ENCODE measurements at places on chromosomes 2 and 18.

DNA sequence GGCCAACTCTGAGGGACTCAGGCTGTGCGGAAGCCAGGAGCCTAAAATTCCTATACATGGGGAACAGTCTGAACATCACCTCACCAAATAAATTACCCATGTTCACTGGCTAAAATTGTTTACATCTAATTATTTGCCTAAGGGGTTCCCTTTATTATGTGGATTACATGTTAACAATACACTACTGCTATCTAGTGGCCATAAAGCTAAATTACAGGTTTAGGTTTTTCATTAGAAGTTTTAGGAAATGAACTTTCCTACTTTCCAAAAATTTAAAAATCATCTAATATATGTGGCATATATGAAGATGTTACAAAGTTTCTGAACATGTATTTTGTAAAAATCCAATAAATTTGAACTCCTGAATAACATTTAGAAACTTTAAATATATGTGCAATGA, 40.3 kb downstream of the PLA2R1 start:
- DNase-seq, result no peak

DNA sequence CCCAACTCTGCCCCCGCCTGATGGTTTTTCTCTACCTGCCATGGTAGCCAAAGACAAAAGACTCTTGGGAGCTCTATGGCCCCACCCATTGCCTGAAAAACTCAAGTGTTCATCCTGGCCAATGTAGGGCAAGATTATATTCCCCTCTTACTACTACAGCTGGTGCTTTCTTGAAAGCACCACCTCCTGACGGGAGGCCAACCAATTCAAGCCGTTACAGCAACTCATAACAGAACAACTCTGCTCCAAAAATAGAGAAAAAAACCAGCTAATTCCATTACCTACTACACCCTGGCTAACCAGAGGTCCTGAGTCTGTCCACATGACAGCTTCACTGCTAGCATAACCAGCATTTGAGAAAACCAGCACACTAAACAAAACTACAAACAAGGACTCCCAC, 127.5 kb upstream of the GAREM1 start:
- DNase-seq, result no peak

- DNase-seq, result no peak
Observed at GRCh38 chr2:32902174-32902573, 44.6 kb upstream of the LTBP1 start.

DNA sequence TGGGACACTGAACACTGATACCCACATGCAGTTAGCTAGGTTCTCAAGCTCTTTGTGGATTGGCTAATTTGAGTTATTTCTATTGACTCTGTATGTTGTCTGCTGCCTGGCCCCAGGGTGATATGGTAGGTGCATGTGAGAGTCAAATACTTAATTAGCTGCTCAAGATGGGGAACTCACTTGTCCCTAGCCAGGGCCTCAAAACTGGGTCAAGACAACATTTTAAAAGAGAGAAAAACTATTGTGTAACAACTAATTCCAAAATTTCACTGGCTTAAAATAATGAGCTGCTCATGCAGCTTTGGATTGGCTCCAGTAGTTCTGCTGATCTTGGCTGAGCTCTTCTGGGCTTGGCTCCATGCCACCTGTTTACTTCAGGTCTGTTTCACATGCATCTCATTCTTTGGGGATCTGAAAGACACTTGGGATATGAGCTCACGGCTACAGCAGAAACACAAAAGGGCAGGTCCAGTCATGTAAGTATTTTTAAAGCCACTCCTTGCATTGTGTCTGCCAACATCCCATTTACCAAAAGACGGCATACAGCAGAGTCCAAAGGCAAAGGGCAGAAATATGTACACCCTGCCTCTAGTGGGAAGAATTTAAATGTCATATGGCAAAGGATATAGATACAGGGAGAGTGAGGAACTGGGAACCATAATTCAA, 716.8 kb downstream of the SUCLG1 start:
- DNase-seq, result no peak

- no peak for DNase-seq
Observed at GRCh38 chr2:9714630-9715214, 83.9 kb upstream of the YWHAQ start.

DNA sequence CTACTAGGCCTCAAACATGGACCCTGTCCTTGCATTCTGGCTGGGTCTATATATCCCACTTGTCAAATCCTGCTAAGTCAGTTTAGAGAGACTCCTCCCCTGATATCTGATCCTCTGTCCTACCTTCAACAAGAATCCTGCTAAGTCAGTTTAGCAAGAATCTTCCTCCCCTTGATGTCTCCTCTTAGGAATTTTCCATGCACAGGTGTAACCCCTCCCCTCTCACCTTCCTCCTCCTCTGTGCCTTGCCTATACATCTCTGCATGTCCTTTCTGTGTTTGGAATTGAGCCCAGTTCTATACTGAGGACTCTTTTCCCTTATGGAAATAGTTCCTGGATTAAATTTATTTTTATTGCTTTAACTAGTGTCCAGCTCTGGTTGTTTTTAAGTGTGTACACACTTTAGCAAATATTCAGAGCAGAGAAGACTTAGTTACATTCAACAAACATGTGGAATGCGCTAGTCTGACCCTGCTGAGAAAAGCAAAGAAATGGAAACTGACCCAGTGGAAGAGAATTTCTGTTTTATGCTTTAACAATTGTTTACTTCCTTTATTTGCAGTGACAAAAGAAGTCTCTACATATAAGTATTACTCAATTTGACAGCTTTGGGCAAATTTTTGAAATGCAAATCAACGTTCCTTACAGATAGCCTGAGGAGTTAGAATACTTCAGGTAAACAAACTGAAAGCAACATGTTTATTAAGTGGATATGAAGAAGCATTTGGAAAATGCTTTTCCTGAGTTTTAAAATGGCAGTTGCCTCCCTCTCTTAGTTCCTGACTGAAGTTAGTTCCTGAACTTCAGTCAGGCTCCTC, 80.6 kb downstream of the RIT2 start:
- no peak for DNase-seq

- no peak for DNase-seq
Observed at GRCh38 chr2:191363267-191363666, 118.1 kb downstream of the MYO1B start.

DNA sequence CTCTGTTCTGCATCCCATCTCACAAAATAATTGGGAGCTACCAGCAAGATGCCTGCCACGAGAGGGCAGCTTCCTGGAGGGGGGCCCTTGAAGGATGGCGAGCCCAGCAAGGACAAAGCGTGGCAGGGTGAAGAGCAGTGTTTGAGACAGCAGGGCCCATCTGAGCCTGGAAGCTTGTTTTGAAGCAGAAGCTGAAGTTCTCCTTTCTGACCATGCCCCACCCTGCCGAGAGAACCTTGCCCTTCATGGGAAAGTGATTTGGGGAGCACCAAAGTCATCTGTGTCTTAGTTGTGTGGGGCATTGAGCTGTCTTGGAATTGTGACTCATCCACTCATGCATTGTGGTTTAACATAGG, 216.3 kb downstream of the BCL11A start:
- DNase-seq, result no peak

GRCh38 chr2:17355608-17356329, 162.5 kb downstream of the RAD51AP2 start:
- peak; percentile 84 for DNase-seq

GRCh38 chr2:168705534-168706470, 96.6 kb upstream of the NOSTRIN start:
- DNase-seq, result no peak

DNA sequence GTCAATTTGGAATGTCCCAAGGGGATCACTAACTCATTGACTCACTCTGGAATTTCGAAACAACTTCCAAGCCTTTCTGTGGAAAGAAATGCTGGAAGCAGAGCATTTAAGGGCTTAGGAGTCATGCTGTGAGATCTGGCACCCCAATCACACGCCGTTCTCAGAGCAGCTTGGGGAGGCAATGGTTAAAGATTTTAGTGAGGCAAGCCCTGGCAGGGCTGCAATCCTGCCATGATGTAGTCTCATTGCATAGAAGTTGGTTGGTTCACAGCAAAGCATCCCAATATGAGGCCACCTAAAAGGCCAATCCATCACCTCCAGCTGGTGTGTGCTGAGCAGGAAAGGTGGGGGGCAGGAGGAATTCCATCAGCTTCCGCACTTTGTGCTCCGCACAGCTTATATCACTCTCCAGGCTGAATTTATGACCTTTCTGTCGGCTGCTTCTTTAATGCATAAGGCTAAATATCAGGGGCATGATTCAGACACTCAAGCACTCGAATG, 1043.9 kb upstream of the POU3F3 start:
- DNase-seq, result no peak

- DNase-seq, result no peak
Observed at GRCh38 chr18:46621871-46622270, 35.1 kb downstream of the LOXHD1 start.

DNA sequence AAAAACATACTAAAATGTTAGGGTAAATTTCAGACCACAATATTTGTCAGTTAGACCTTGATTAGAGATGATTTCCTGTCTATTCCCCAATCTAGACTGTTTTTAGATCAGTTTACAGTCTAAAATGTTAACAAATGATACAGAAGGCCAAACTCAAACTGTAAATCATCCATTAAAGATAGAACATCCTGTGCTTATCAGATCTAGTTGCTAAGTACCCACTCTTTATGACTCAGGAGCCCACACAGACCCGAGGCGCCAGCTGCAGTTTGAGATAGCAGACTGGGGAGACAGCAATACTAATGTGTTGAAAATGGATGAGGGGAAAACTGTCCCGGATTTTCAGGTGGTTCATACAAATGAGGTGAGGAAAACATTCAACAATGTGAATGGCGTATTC, 113.3 kb downstream of the SCG2 start:
- peak; percentile 89 for DNase-seq

- no peak for DNase-seq
Observed at GRCh38 chr2:10471955-10472354, 23.8 kb upstream of the ODC1 start.

- DNase-seq, result no peak
Observed at GRCh38 chr2:126838716-126838985, 60.0 kb upstream of the TEX51 start.

DNA sequence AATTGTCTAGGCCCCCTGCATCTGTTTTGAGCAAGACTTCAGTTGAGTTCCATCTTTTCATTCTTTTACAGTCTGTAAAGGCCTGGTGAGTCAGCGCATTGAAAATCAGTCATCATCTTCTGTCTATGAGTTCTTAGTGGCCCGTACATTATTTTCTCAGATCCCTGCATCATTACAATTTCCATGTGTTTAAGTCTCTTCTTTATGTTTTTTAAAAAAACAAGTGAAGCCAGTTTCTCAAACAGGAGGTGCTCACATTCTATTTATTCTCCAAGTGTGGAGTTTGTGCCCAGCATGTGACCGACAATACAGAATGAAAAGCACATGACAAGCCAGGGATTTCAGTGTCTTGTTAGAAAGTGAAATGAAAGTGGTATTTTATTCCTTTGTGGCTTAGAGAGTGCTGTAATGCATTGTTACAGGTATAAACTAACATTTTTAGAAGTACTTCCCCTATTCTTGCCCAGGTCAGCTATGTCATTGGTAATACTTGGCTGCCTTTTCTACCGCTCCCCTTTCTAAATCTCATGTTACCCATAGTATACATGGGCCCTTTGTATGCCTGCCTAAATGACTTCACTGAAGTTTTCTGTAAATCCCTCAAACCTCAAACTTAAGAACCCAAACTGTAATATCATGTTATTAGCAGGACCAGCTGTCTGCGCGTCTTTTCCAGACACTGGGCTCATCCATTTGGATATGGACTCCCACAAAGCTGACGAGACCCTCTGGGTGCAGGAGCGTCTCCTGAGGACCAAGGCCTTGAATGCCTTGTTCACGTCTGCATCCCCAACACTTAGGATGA, 67.6 kb downstream of the FEZ2 start:
- DNase-seq, result no peak

GRCh38 chr2:186919296-186919695, 70.3 kb upstream of the ZSWIM2 start:
- peak; percentile 21 for DNase-seq

- DNase-seq, result peak; percentile 24
Observed at GRCh38 chr2:112692918-112693317, 27.9 kb upstream of the NT5DC4 start.

DNA sequence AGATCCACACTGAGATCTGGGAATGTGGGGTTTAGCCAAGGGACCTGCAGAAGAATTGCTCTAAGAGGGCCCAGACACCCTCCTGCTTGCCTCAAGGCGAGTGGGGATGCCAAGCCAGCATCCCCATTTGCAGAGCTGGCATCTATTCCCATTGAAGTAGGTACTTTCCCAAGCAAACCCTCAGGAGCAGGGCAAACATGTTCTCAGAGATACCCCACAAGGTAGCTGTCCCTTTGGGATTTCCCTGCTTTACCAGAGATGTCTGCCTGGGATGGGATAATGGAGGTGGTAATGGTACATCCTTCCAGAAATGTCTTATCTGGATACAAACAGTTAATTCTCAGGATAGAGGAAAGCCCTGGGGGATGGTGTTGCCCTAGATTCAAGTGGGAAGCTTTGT, 51.2 kb downstream of the GYPC start:
- no peak for DNase-seq

DNA sequence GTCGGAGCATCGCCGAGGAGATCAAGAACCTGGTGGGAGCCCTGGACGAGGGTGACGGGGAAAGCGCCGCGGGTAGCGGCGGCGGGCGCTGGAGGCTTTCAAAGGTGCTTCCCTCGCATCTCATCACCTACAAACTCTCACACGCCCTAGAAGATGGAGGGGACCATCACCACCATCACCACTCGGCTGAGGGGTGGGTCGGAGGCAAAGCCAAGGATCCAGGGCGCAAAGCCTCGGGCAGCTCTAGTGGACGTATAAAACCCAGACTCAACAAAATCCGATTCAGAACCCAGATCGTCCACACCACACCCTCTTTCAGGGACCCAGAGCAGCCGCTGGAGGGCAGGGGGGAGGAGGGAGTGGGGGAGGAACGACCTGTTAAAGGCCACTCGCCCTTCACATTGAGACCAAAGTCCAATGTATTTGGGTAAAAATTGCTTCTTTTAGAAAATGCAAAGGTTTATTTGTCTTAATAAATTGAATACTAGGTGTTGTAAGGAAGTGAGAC, 1.5 kb downstream of the SOWAHC start:
- DNase-seq, result no peak

DNA sequence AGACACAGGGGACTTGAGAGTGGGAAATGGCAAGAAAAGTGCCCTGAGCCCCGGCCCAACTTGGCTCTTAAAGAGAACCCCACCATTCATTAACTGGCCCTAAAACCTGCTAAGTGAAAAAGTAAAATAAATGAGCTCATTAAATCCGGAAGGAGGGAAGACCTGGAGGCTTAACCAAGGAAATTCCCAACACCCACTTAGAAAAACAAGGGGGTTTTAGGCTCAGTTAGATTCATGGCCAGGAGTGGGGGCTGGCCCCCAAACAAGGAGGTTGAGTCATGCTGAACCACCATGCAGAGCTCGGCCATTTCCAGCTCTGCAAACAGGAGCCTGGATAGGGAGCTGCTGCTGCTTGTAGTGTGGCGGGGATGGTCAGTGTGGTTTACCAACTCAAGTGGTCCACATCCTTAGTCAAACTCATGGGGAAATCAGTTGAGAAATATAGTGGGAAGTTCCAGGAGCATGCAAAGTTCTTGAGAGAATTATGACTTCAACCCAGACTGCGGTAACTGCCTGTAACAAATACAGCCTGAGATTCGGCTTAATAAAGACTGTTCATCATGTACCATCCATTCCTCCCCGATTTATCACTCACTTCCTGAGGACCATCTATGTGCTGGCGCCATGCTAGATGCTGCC, 39.7 kb upstream of the MRPL19 start:
- DNase-seq, result peak; percentile 99

- DNase-seq, result no peak
Observed at GRCh38 chr18:48545757-48546321, 7.0 kb downstream of the CTIF start.

- DNase-seq, result no peak
Observed at GRCh38 chr2:165141601-165142354, 62.1 kb downstream of the SCN3A start.

Data from RCC 7860 (cell line).